ENCODE measurements at places on chromosomes 6 and 20.

DNA sequence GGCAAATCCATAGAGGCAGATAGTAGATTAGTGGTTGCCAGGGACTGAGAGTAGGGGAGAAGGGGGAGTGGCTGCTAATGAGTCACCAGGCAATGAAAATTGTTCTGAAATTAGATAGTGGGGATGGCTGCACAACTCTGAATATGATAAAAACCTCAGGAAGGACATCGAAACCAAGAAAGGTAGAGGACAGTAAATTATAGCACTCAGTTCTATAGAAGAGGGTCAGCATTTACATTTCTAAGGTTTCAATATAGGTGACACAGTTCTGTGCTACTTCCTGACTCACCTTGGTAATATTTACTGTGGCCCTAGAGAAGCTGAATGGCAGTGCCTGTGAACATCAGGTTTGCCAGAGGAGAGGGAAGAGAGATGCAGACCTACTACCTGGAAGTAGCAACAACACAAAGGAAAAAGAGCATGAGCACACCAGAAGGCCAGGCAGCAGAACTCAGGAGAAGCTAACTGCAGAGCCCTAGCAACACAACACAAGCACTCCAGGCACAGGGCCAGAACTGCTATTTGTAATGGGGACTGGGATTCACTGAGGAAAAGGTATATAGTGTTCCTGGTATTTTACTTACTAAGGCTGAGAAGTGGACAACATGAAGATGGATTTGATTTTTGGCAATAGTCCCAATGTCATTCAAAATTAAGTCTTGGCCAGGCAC is 75.9 kb downstream of the PLCG1 start:
- no peak for DNase-seq

- no peak for DNase-seq
Measured at GRCh38 chr6:47535316-47536225, 58.0 kb downstream of the CD2AP start.

DNA sequence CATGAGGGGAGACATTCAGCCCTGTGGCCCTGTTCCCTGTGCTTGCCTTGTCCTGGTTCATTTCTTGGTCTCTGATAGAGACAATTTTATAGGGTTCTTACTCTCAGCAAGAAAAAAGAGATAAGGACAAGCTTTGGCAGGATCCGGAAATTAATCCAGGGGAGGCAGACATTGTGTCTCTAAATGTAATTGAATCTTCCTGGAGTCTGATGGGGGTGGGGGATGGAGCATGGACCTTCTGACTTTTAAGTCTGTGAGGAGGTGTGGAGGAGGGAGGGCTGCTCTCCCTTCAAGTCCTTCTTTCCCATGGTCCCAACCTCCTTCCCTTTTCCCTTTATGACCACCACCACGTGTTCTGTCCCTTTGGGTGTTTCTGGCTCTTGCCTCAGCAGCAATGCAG is 512.7 kb downstream of the DHX35 start:
- no peak for DNase-seq

GRCh38 chr6:158763434-158764182 is 55.6 kb downstream of the EZR start:
- DNase-seq: no peak

DNA sequence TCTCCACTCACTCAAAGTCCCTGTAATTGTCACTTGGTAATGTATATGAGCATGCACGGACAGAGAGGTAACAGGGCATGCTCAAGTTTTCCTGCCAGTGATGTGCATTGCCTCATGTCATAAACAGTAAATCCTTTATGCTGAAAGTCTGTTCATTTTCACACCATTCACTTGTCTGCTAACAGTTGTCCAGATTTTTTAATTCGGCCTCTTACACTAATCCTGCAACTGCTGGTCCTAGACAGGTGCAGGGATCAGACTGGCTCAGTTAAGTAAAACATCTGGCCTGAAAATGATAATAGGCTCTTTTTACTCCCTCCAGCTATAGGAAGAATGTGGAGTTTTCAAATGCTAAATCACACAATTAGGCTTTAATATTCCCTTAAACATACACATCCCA is 185.4 kb upstream of the VGLL2 start:
- DNase-seq: no peak

DNA sequence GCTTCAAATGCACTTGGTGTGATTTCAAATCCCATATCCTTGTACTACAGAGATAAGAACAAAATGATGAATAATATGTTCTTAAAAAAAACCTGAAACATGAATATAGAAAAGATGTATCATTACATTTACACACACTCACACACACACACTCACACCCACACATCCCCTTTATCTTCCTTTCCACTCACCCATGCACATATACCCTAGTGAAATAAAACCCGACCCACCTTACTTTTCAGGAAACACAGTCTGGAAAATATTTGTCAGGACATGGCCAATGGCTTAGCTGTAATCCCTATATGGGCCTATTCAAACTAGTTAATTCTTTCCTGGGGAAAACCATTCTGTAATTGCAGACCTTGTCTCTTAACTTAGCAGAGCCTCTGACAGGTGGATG is 60.8 kb upstream of the EDN1 start:
- DNase-seq: no peak

DNA sequence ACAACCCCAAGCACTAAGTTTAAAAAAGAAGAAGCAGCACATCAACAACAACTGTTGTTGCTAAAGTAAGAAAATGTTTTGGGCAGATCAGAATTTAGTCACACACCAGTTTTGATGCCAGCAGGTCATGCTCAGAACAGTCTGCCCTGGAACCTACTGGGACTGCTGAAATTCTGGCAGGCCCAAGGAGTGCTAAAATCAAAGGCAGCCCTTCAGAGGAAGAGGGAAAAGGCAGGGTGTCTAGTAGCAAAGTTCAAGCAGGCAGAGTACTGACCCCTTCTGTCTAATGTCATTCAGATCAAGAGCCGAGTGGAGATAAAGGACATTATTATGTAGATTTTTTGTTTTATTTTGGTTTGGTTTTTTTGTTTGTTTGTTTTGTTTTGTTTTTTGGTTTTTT is 96.6 kb upstream of the LOC128125822 start:
- DNase-seq: no peak

- no peak for DNase-seq
Measured at GRCh38 chr6:115360602-115361325, 699.9 kb downstream of the FRK start.

- DNase-seq: no peak
Measured at GRCh38 chr20:62997417-62998035, 9.2 kb downstream of the BHLHE23 start.

DNA sequence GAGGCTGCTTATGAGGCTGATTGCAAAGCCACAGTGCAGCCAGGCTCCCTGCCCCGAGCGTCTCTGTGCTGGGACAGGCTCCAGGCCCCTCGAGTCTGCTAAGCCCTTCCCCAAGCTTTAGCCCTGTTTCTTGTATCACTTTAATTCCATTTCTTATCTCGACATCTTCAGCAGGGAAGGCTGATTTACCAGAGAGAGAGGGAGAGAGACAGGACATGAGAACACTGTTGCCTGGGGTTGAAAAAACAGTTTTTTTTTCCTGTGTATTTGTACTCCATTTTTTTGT is 386.5 kb downstream of the SMOC2 start:
- no peak for DNase-seq

DNA sequence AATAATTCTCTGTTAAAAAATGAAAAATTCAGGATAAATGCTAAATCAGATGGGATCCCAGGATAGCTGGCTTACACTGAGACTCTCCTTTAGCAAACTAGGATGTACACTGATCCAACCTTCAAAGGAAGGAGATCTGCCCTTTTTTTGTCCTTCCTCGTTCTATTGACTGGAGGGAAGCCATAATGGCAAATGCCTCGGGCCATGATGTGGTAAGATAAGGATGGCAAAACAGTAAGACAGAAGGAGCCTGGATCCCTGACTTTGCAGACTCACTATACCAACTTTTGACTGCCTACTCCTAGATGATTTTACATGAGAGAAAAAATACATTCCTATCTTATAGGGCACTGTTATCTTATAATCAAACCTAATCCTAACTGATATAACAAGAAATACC is 156.9 kb upstream of the BEND3 start:
- DNase-seq: no peak

DNA sequence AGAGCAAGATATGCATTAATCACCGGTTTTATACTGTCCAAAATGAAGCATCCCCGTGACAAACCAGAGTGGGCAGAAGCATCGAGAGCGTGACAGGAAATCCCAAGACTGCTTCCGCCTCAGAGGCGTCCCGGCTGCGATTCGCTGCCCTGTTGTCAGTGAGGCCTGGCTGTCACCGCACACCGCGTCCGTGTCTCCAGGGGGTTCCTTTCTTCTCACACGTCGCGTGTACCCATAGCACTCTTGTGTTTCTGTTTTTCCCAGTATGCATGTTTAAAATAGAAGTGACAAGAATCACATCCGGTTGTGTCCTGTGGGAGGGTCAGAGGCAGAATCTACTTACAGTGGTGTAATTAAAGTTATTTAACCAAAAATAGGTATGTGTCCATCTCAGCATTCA is 8.3 kb upstream of the ADRM1 start:
- DNase-seq: no peak
